H4 (cell line): ENCODE measurements at places on chromosomes 5 and 9. TPM values are rescaled to one million over a fixed set of nuclear protein-coding genes. Genes with fewer than 3 reads are reported as not detected.

GRCh38 chr5:138753794-138754698 lies 821 bp downstream of the CTNNA1 start:
- peak; percentile 90 for DNase-seq

DNA sequence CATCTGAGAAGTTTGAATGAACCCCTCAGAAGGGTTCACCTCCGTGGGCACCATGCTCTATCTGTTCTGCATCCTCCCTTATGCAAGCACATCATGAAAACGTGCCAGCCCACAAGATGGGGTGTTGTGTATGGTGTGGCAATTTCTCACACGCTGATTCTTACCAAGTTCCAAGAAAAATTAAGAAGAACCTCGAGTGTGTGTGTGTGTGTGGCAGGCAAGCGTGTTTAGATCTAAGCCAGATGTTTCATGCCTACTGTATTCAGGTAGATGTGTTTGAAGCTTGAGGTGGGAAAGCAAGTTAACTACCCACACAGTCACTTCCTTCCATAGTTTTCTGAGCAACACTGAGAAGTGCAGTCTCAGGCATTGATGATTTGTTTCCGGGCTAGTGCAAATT lies 77.7 kb upstream of the GNA14 start:
- no peak for DNase-seq

GRCh38 chr5:169942181-169942580 lies 38.1 kb downstream of the INSYN2B start:
- DNase-seq, result no peak

The POLR3G gene
- total RNA-seq, result 17.4 and 19.7 TPM in 2 replicates
